ENCODE measurements at places on chromosomes 2 and 18.

- no peak for DNase-seq
Observed at GRCh38 chr2:20539133-20539719, 92.4 kb downstream of the RHOB start.

DNA sequence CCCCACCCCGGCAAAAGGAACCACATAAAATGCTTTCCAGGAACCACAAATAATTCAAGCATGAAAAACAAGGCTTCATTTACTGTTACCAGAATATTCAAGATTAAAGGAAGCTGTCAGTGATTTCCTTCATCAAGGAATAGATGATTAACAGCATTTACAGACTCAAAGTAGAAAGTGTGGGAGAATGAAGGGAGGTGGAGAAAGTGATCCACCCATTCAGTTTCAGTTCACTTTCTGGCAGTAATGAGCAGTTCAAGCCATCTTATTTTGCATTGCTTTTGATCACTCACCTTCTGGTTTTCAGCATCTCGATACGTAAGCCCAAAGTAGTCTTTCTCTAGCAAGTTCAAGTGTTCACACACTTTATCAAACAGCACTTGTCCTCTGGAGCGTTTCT lies 99.0 kb downstream of the EPB41L3 start:
- no peak for DNase-seq

GRCh38 chr2:85318222-85319074 lies 9.3 kb downstream of the TGOLN2 start:
- DNase-seq = no peak

- DNase-seq = no peak
Observed at GRCh38 chr2:198116756-198117155, 312.4 kb downstream of the PLCL1 start.

- DNase-seq = no peak
Observed at GRCh38 chr18:47413327-47413726, 161.9 kb upstream of the SKOR2 start.

DNA sequence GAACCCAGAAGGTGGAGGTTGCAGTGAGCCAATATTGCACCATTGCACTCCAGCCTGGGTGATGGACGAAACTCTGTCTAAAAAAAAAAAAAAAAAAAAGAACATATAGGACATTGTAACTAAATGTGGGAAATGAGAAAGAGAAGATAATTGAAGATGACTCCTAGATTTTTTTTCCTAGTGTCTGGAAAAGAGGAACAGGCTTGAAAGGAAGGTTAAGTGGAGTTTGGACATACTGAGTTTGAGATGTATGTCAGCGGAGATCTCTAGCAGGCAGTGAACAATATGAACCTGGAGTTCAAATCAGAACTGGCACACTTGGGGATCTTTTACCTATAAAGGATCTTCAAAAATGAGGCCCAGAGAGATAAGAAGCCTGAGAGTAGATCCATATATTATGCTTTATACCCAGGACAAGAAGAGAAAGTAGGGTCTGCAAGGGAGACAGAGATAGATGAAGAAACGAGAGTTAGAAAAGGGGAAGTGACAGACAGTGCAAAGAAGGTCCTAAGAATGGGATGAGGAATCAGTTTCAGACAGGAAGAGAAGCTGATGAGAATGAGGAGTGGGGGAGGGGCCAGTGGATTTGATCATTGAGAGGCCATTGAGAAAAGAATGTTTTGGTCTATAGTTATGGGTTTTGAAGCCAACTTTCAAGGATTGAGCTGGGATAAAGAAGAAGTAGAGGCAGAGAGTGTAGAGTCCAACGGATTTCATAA lies 46.9 kb upstream of the CD28 start:
- DNase-seq = no peak

DNA sequence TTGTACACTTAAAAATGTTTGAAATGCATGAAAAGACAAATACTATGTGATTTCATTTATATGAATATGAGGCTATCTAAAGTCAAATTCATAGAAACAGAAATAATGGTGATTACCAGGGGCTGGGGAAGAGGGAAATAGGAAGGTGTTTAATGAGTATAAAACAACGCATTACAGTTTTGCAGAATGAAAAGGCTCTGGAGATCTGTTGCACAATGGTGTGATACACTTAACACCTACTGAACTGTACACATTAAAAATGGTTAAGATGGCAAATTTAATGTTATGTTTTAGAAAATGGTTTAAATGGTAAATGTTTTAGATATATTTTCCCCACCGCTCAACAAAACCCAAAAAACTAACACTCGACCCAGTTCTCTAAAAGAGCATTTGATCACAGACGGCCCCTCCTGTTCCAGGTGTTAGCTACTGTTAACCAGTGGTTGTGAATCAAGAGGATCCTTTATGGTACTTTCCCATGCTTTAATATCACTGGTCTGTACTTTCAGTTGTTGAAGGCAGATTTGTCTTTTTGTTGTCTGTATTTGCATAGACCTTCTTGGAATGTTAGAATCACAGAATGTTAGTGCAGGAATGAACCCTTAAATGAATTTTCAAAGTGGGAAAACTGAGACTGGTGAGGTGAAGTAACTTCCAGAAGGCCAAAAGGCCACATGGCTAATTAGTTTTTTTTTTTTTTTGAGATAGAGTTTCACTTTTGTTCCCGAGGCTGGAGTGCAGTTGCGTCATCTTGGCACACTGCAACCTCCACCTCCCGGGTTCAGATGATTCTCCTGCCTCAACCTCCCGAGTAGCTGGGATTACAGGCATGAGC lies 10.2 kb downstream of the RAB10 start:
- no peak for DNase-seq

DNA sequence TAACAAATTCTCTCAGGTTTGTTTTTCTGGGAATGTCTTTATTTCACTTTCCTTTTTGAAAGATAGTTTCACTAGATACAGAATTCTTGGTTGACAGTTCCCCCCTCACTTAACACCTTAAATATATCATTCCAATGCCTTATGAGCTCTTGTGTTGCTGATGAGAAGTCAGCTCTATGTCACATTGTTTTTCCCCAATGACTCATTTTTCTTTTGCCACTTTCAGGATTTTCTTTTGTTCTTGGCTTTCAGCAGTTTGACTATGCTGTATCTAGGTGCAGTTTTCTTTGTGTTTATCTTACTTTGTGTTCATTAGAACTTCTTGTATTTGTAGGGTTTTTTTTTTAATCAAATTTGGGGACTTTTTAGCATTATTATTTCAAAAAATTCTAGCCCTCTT lies 5.6 kb upstream of the RALBP1 start:
- no peak for DNase-seq

DNA sequence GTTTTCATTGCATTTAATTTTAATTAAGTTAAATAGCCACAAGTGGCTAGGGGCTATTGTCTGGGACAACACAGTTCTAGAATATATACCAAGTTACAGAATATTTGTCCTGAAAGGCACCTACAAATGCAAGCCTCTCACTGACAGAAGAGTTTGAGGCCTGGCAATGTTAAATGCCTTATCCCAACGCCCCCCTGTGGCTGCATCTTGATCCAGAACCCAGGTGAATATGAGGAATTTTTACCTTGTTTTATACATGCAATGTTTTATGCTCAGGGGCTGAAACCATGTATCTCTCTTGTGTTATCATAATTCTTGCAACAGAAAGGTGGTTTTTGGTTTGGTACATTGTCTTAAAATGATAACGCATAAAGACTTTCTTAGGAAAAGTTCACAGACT lies 71.8 kb upstream of the SEC11C start:
- no peak for DNase-seq

GRCh38 chr2:233964581-233964980 lies 47.4 kb downstream of the TRPM8 start:
- no peak for DNase-seq

DNA sequence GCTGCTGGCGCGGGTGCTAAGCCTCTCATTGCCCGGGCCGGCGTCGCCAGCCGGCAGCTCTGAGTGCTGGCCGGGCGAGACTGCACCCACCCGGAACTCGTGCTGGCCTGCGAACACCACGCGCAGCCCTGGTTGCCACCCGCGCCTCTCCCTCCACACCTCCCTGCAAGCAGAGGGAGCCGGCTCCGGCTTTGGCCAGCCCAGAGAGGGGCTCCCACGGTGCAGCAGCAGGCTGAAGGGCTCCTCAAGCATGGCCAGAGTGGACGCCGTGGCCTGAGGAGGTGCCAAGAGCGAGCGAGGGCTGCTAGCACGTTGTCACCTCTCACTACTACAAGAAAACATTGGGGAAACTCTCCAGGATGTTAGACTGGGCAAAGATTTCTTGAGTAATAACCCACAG lies 98.6 kb downstream of the SPIRE1 start:
- no peak for DNase-seq

DNA sequence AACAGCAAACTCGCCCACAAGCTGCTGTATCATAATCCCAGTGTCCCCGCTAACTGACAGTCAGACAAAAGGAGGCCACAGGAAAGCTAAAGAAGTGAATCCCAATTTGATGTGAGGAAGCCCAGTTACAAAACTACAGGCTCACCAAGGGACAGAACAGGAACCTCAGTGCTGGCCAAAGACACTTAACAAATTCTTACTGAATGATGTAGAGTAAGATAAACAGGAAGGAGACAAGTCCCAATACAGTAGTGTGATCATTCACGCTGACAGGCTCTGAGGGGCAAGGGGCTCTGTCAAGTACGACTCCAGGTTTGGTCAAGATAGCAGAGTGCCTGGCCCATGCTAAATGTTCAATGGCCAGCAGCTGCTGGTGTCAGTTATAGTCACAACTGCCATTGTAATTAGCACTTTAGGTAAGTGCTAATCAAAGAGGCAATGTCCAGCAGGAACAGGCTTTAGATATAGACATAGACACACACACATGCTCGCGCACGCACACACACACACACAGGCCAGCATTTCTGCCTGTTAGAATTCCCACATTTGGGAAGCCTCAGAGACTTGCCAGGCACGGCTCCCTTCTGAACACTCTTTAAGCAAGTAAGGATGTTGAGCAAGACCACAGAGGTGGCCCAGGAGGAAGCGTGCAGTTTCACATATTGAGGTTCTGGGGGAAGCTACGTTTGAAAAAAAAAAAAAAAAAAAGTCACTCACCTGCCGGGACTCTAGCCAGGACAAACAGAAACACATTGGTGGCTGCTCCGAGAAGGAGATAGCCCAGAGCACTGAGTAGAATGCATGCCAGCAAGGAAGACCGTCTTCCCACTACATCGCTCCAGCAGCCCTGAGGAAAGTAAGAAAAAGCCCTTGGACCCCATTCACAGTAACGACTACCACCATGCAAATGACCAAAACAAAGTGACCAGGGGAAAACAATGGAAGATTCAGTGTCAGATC lies 35.4 kb upstream of the TMEM182 start:
- DNase-seq = no peak

- DNase-seq = no peak
Observed at GRCh38 chr2:235555371-235555770, 61.5 kb downstream of the AGAP1 start.

DNA sequence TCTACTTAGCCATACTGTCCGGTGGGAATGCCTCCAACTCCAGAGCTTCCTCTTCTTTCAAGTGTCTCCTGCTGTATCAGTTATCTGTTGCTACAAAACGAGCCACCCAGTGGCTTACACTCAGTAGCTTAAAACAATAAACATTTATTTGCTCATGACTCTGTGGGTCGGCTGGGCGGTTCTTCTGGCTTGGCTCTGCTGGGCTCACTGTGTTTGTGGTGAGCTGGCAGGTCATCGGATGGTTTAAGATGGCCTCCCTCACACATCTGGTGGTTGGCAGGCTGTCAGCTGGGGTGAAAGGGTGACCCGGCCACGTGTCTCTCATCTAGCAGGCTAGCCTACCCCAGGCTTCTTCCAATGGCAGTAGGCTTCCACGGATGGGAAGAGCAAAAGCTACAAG lies 122.4 kb upstream of the SLC1A4 start:
- no peak for DNase-seq

DNA sequence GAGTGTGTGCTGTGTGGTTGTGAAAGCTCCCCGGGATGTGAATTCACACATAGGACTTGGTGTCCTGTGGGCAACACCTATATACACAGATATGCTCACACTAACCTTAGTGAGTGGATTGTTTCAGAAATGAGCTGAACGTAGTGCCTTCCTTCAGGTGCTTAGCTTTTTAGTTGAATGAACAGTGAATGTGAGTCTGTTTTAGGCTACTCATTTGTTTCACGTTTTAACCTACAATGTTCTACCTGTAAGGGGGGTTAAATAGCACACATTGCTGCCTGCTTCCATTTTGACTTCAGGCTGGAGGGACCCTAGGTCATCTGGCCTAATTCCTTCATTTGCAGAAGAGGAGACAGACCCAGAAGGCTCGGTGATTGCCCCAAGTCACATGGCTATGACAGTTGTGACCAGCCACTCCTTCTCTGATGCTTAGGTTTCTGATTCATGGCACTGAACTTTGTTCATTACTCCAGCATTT lies 1.0 kb downstream of the PLEK start:
- DNase-seq = no peak

GRCh38 chr18:11121443-11121849 lies 27.9 kb downstream of the PIEZO2 start:
- no peak for DNase-seq

DNA sequence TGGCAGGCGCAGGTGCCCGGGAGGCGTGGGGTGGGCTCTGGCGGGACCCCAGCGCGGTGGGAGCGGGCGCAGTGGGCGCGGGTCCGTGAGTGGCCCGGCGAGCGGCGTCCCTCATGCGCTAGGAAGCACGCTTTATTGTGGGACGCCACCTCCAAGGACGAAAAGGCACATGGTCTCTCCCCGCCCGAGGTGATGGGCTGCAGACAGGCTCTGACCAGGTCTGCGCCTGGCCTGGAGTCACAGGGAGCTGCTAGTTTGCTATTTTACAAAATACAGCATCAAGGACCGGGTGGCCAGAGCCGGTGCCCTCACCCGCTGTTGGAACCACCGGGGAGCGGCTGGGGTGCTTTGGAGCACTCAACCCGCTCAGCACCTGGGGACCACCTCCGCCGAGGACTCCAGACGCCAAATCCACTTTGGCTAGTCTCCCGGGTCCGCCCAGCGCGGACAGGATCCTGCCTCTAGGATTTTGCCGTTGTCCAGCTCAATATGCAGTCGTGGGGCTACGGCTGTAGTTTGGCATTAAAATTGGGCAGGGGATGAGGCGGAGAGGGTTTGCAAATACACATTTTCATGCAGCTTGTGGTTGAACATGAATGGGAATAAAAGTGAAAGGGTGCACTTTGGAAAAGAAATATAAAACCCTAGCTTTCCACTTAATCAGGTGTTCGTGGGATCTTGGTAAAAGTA lies 65.4 kb downstream of the LRRFIP1 start:
- no peak for DNase-seq

DNA sequence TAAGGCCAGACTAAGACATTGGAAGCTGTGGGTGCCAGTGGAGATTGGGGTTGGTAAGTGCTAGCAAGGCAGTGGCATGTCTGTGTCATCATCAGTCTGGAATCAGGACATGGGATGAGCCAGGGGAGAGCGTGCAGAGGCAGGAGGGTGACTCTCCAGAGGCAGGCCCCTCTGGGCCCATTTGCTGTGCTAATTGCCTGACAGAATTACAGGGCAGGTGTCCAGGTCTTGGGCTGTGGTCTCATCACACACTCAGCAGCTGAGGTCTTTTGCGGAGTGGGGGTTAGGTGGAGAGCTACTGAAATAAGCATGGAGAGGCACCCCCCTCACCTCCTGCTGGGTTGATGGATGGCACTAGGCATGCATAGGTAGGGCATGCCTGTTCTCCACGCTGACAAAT lies 57.4 kb downstream of the CELF4 start:
- DNase-seq = no peak

Measured in GM18507 (cell line).